ENCODE measurements at places on chromosomes 11 and 22.

DNA sequence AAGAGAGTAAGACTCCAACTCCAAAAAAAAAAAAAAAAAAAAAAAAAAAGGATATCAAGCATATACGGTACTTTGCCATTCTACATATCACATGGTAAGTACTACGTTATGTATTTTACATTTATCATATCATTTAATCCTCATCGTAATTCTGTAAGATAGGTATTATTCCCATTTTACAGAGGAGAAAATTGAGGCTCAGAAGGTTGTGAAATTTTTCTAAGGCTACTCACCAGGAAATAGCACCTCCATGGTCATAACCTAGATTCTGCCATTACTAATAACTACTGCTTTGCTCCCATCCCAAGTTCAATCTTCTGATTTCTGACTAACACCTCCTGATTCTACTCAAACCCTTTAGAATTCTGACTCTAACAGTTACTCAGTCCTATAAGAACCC is 138.0 kb downstream of the FCHSD2 start:
- DNase-seq, result no peak

DNA sequence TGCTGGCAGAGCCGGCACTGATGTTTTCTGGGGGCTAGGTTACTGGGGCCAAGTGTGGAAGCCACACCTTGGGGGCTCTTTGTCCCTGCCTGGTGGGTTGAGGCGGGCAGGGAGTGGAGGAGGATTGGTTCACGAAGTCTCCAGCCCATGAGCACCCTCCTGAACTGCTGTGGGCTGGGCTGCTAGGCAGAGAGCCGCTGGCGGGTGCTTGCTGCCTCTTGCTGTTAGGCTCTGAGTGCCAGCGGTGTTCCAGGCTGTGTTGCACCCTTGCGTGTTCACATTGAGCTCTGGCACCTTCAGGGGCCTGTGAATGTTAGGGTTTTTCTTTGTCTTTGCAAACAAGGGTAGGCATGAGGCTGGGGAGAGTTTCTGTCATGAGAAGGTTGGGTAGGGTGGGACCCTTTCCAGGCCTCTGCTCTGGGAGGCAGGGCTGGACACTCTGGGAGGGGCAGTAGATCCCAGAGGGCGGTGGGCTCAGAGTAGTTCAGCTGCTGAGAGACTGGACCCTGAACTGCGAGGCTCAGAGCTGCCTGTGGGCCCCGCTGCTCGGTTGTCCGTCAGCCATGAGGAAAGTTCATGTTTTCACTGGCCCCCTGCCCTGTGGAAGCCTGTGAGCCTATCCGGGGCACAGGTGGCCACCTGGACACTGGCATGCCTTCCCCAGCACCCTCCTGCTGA is 24.0 kb upstream of the TMEM191C start:
- no peak for DNase-seq

GRCh38 chr11:128399251-128400121 is 187.9 kb downstream of the ETS1 start:
- no peak for DNase-seq

DNA sequence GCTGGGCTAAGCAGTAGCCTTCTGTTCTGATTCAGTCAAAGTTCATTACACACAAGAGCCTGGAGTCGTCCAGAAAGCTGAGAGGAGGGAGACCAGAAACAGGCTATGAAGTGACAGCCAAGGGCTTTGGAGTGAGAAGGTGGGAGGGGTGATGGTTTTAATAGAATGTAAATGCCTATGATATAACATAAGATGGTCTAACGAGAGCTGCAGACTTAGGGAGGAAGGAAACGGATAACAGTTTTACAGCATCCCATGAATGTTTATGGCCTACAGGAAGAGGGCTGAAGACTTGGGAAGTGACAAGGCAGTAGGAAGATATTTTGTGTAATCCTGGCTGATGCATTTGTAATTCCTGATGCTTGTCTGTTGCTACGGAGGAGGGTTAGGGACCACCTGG is 62.0 kb downstream of the DHCR7 start:
- no peak for DNase-seq

DNA sequence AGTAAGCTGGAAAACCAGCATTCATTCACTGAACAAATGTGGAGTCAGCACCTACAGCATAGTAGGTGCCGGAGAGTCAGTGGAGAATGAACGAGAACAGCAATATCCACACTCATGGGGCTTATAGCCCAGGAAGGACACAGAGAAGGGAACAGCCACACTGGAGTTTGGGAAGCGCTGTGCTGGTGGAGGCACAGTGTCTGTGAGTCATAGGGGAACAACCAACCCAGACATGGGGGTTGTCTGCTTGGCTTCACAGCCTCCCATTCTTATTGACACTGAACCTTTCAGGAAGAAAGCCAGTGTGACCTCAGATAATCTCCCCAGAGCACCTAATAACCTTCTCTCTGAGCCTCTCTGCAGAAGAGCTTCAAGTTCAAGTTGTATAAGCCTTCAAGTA is 56.6 kb upstream of the UBASH3B start:
- no peak for DNase-seq

GRCh38 chr11:44775985-44776446 is 49.3 kb downstream of the TSPAN18 start:
- no peak for DNase-seq

DNA sequence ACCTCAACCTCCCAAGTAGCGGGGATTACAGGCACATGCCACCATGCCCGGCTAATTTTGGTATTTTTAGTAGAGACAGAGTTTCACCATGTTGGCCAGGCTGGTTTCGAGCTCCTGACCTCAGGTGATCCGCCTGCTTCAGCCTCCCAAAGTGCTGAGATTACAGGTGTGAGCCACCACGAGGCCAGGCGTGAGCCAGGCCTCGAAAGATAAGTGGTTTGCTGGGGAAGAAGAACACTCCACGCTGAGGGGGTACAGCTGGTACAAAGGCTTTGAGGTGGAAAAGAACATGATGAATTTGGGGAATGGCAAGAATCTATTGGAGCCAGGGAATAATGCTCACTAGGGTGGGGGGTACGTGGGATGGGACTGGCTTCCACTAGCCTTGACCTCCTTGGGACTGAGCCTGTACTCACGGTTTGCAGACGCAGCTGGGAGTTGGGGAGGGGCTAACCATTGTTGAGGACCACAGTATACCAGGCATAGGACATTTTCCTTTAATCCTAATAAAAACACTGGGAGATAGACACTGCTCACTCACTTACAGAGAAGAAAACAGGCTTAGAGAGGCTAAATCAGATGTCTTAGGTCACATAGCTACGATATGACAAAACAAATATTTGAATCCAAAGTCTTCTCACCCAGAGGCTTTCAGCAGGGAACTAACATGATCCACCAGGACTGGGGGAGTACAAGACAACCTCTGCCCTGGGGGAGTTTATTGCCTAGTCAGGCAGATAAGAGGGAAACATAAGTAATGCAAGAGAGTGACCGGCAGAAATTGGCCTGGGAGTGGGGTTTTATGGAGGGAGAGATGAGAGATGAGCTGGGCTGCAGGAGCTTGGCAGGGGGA is 4.9 kb downstream of the SLCO2B1 start:
- DNase-seq, result no peak

GRCh38 chr11:7892059-7892699 is 38.9 kb downstream of the OR10A6 start:
- DNase-seq, result no peak

- DNase-seq, result no peak
These were observed 41.3 kb downstream of the POU2F3 start for GRCh38 chr11:120281143-120281795.

GRCh38 chr11:65903068-65903481 is 2.9 kb upstream of the FOSL1 start:
- DNase-seq, result no peak

GRCh38 chr22:26579331-26579886 is 10.5 kb downstream of the TPST2 start:
- DNase-seq, result peak; percentile 31

DNA sequence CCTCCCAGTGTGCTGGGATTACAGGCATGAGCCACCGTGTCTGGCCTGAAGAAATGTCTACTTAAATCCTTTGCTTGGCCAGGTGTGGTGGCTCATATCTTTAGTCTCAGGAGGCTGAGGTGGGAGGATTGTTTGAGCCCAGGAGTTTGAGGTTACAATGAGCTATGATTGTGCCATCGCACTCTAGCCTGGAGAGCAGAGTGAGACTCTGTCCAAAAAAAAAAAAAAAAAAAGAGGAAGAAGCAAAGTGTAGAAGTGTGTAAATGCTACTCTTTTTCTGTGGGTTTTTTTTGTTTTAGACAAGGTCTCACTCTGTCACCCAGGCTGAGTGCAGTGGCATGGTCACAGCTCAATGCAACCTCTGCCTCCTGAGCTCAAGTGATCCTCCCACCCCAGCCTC is 6.4 kb upstream of the ATG16L2 start:
- DNase-seq, result no peak

- DNase-seq, result no peak
These were observed 85.2 kb downstream of the VPREB1 start for GRCh38 chr22:22329792-22330191.

DNA sequence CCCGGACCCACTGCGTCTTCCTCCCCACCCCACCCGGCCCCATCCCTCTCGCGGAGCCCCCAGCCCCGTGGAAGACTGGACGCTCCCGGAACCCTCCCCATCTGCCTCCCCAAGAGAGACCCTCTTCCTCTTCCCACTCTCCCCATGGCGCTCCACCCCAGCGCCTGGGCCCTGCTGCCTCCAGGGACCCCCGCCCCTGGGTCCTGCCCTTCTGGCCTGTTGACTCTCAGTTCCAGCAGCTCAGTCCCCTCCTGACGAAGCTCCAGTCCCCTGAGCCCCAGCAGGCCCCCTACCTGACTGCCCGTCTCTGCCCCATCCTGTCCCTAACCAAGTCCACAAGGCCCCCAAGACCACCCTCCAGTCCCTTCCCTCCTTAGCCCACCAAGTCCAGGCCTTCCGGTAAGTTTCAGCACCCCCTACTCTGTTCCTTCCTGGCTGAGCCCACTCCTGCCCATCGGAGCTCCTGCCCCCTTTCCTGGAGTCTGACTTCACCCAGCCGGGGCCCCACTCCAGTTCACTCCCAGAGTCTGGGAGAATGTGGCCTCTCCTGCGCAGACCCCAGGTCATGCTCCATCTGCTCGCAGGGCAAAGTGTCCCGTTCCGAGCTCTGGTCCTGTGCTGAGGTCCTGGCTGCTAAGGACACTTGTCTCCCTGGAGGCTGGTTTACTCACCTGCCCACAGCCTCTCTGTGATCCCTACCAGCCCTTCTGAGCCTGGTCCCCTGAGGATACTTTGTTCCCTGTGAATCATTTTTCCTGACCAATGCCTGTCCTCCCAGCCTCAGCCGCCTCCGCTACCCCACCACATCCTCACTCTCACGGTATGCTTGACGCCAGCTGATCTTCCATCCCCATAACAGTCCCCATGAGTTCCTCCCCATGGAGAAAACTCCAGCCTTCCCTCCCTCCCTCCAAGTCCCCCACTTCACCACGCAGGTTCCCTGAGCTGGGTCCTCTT is 722 bp downstream of the IFITM10 start:
- DNase-seq, result no peak

DNA sequence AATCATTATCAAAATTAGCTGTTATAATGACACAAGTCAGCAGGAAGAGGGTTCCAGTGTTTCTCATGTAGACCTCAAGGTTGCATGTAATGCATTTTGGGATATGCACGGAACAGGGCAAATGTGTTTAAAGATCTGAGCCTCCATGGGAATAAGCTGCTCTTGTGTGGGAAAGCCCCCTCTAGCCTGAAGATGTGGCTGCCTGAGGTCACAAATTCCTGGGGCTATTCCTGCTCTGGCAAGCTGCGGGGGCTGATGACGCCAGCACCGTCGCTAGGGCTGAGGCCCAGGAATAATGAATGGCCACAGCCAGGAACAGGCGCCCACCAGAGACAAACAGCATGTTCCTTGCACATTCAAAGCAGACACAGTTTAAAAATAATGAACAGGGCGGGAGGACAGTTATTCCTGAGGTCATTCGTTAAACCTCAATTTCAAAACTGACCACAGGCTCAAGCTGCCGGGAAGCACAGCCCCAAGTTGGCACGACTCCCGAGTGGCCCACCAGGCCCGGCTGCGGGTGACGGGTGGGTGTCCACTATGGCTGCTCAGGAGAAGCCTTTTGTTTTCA is 11.7 kb downstream of the OSBPL5 start:
- no peak for DNase-seq

DNA sequence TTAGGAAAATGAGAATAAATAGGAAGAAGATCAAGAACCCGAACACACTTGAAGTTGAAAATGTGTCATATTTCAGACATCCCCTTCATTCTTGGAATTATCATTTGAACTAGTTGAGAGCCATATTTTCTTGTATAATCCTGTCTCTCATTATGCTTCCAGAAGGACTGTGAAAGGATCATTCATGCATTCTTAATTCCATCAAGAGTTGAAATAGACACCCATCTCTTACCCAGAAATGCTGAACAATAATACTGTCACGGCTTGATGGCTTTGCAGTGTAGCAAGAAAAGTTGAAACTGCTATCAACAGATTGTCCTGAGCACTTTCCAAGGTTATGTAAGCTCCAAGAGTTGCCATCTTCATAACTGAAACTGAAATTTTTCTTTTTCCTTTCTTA is 79.7 kb downstream of the ARHGAP42 start:
- no peak for DNase-seq

GRCh38 chr11:105799728-105800462 is 190.0 kb downstream of the GRIA4 start:
- DNase-seq, result no peak

GRCh38 chr11:118135051-118135795 is 17.4 kb downstream of the SCN4B start:
- no peak for DNase-seq

DNA sequence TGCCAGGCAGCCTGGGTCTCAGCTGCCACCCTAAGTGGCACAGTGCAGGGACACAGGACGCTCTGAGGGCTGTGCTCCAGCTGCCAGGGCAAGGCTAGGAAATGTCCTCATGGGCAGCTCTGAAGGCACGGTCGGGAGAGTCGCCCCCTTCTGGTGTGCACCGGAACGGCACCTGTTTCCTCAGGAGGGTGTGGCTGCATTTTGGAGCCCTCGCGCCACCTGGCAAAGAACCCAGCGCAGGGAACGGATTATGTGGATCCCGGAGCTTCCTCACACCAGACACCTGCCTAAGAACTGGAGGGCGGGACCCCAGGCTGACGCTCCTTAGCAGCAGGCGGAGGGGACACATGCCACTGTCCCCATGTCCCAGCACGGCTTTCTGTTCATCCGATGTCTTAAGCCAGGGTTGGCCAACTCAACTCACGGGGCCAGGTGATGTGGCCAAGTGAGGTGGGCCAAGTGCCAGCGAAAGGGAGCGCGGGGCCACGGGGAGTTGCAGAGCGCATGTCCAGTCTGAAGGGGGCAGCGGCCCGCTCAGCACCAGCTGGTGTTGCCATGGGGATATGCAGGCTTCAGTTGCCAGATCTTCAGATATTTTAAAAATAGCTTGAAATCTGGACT is 5.1 kb upstream of the SLC22A8 start:
- DNase-seq, result no peak

- DNase-seq, result no peak
These were observed 35.3 kb downstream of the EHF start for GRCh38 chr11:34656062-34656720.
